A673 (cell line): ENCODE measurements at places on chromosomes 6 and 20. TPM values are rescaled to one million over a fixed set of nuclear protein-coding genes. Genes with fewer than 3 reads are reported as not detected.

Gene ABHD12
- 39.8 and 40.6 TPM in 2 replicates for total RNA-seq

Gene TREM2
- not detected in 2 replicates for total RNA-seq

Gene CNKSR3
- total RNA-seq = 10.3 and 10.5 TPM in 2 replicates

GRCh38 chr6:139282684-139283083, 9.1 kb downstream of the TXLNB start:
- no peaks in the 10 kb centered on the region for H3K4me1 ChIP-seq
- no peak overlapping the region for H3K27ac ChIP-seq
- H3K4me3 ChIP-seq = no peak overlapping the region
- no peak for DNase-seq

- H3K4me1 ChIP-seq = peaks cover 14% of the 10 kb centered on the region
- H3K27me3 ChIP-seq = peaks cover 76% of the 10 kb centered on the region
- no peaks in the 10 kb centered on the region for H3K36me3 ChIP-seq
- no peak overlapping the region for H3K4me3 ChIP-seq
These were observed 5.0 kb upstream of the BHLHE23 start for GRCh38 chr20:63011798-63012197.

GRCh38 chr20:53711333-53712211, 117.9 kb upstream of the ZNF217 start:
- H3K27me3 ChIP-seq = no peaks in the 10 kb centered on the region
- H3K4me1 ChIP-seq = peaks cover 19% of the 10 kb centered on the region
- no peak for DNase-seq
- H3K36me3 ChIP-seq = no peaks in the 10 kb centered on the region
- H3K27ac ChIP-seq = no peak overlapping the region
